Upper lobe of right lung (tissue), 1 donor: ENCODE measurements at places on chromosomes 6 and 20. TPM values are rescaled to one million over a fixed set of nuclear protein-coding genes. Genes with fewer than 3 reads are reported as not detected.

DNA sequence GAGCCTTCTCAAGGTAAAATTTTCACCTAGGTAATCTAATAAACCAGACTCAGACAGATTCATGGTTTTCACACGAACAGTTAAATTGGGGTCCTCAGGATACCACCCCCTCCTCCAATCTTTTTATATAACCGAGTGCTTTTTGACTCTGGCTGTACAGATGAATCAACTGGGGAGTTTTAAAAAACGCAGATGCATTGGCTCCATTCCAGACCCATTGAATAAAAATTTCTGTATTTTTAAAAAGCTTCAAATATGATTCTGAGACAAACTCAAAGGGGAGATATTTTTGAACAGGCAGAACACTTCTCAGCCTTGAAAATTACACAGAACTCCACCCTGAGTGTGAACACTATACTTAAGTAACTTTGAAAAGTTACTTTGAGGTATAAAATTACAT is 7.2 kb downstream of the UTRN start:
- DNase-seq = no peak
- no peak overlapping the region for H3K4me3 ChIP-seq
- peaks cover 29% of the 10 kb centered on the region for H3K4me1 ChIP-seq
- no peaks in the 10 kb centered on the region for H3K27me3 ChIP-seq
- peaks cover 36% of the 10 kb centered on the region for H3K36me3 ChIP-seq

IL17F gene
- not detected for total RNA-seq

DNA sequence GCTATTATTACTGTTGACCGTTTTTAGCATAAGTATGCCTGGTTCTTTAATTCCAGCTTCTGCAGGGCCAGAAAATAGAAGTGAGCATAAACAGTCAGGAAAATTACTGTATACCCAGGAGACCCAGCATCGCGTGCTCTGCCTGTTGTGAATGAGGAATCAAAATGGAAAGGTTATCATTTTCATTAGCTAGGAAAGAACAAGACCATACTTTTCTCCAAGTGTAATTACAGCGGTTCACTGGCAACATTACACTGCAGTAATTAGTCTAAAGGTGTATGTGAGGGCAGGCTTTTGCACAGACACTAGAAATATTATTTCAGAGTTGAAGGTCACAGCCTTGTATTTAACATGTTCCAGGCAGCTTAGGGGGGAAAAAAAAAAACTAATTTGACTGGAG is 403.8 kb upstream of the SOX4 start:
- H3K27me3 ChIP-seq = no peaks in the 10 kb centered on the region
- H3K27ac ChIP-seq = no peak overlapping the region
- no peaks in the 10 kb centered on the region for H3K36me3 ChIP-seq
- H3K4me1 ChIP-seq = no peaks in the 10 kb centered on the region

- H3K4me3 ChIP-seq = no peak overlapping the region
- no peaks in the 10 kb centered on the region for H3K27me3 ChIP-seq
- no peaks in the 10 kb centered on the region for H3K4me1 ChIP-seq
These were observed 233.6 kb downstream of the KCNQ5 start for GRCh38 chr6:72855471-72855870.

PRDM13 gene
- total RNA-seq = not detected

HLA-DRB5 gene
- total RNA-seq = 197 TPM

DNA sequence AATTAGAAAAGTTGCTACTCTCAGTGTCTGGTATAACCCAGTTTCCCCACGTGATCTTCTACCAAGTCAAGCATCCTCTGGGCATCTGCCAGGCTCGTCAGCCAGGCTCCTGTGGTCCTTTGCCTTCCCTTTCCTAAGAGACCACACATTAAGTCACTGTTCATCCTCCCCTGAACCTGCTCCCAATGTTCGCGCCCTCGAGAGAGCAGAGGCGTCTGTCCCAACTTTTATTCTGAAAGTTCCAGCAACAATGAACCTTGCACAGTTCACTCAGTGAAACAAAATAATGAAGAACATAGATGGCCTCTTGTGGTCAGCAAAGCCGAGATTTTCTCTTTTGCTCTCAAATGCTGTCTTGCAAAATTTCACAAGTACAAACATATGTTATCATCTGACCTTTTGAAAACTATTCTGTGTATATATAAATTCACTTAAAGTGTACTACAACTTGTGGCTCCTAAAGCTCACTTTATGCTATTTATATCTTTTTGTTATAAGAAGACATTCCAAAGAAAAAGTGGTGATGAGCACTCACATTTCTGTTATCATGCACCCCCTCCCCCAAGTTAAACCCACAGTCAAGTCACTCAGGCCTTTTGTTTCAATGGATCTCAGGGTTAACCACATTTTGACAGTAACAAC is 39.2 kb upstream of the NHSL1 start:
- peaks cover 36% of the 10 kb centered on the region for H3K4me1 ChIP-seq
- H3K27me3 ChIP-seq = no peaks in the 10 kb centered on the region
- no peak for DNase-seq
- H3K4me3 ChIP-seq = no peak overlapping the region

GPR6 gene
- total RNA-seq = not detected

GRCh38 chr6:168915855-168916254 is 337.8 kb downstream of the THBS2 start:
- no peaks in the 10 kb centered on the region for H3K27me3 ChIP-seq
- no peak overlapping the region for H3K4me3 ChIP-seq
- no peaks in the 10 kb centered on the region for H3K36me3 ChIP-seq
- H3K4me1 ChIP-seq = no peaks in the 10 kb centered on the region
